Stromal cell of bone marrow (primary cell): ENCODE measurements at places on chromosomes 5 and 9.
A peak's percentile ranks its signal among the peaks of the same experiment; 100 is the strongest.

GRCh38 chr9:111978616-111979015 lies 82.0 kb downstream of the UGCG start:
- DNase-seq, result no peak

- no peak for DNase-seq
Observed at GRCh38 chr9:974996-975739, 1.3 kb upstream of the DMRT3 start.

DNA sequence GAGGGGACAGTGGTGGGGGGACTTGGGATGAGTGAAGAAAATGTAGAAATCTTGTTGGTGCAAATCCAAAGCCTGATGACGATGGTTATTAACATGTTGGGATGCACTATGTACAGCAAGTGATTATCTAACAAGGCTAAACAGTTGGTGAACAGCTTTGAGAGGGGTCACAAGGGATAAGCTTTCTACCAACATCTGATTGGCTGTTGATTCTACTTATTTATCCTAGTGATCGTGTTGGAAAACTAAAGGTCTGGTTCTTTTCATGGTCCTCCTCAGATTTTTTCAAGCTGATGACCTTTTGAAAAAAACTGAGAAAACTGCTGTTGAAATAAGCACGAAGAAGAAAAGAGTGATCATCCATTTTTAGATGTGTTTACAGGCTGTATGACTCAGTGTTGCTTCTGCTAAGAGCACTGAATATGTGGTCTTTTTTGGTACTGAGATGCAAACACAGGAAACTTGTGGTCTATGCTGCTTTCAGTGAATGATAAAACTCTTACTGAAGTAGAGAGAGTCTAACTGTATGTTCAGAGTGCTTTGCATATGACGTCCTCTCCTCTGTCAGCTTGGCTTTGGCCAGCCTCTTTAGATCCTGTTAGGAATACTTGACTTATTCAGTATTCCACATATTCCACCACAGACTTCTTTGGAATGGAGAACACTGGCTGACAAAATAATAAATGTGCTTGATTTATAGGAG lies 174.8 kb downstream of the SLF1 start:
- peak; percentile 65 for DNase-seq

DNA sequence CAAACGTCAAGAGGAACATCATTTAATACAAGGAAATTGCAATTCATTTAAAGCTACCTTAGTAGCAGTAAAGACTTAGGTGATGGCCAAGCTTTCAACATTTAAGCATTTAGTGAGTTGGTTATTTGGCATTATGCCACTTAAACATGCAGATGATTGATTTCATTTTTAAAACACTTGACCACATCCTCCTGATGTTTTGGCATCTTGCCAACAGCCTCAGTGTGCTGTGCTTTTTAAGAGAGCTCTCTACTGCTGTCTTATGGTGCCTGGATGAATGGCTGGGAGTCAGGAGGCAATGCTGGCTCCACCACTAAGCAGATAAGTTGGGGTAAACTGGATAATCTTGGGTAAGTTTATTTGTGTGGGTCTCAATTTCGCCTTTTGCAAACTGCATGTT lies 364.5 kb downstream of the MAN2A1 start:
- DNase-seq, result peak; percentile 31

GRCh38 chr9:91131433-91131839 lies 230.3 kb downstream of the AUH start:
- DNase-seq, result peak; percentile 93

GRCh38 chr5:157596487-157596886 lies 20.9 kb upstream of the ADAM19 start:
- DNase-seq, result no peak

DNA sequence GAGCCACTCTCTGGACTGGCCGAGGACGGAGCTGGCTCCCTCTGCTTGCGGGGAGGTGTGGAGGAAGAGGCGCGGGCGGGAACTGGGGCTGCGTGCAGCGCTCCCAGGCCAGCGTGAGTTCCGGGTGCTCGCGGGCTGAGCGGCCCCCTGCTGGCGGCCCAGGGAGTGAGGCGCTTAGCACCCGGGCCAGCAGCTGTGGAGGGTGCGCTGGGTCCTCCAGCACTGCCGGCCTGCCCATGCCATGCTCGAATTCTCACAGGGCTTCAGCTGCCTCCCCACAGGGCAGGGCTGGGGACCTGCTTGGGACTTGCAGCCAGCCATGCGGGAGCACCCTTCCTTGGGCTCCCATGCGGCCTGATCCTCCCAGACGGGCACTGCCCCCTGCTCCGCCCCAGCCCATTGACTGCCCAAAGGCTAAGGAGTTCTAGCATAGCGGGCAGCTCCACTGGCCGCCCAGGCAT lies 416.9 kb downstream of the MRPS30 start:
- DNase-seq, result no peak

DNA sequence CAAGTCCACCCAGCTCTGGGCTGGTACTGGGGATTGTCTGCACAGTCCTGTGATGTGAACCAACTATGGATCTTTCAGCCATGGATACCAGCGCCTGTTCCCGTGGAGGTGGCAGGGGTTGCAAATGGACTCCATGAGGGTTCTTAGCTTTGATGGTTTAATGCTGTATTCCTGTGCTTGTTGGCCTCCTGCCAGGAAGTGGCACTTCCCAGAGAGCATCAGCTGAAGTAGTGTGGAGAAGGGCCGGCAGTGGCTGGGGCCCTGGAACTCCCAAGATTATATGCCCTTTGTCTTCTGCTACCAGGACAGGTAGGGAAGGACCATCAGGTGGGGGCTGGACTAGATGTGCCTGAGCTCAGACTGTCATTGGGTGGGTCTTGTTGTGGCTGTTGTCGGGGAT lies 1104.8 kb upstream of the COX7C start:
- DNase-seq, result no peak

- peak; percentile 62 for DNase-seq
Observed at GRCh38 chr9:114238472-114238871, 83.1 kb downstream of the COL27A1 start.

DNA sequence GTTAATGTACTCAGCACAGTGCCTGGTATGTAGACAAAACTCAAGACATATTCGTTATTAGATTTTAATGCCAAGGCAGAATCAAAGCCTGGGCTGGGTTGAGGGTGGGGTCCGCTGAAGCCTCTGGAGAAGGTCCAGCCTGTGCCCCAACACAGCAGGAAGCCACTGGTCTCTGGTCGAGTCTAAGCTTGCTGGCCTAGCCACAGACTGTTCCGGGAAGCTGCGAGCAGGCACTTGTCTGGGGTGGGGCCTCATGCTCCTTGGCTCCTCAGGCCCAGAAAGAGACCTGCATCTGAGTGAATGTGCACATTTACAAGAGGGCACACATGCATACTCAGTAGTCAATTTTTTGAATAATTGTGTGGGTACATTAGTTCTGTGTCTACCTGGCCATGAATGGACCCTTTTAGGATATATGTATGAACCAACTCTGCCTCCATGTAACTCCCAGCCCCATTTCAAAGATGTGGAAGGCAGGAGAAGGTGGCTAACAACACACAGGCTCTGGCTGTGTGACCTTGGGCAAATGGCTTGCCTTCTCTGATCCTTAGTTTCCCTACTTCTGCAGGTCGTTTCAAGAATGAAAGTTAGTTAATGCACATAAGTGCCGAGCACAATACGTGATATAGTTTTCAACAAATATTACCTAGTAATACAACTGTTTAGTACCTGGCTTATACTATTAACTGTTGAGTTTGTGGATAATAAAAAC lies 18.3 kb downstream of the FAT2 start:
- no peak for DNase-seq

GRCh38 chr9:81564632-81565031 lies 124.7 kb downstream of the TLE1 start:
- DNase-seq, result no peak

DNA sequence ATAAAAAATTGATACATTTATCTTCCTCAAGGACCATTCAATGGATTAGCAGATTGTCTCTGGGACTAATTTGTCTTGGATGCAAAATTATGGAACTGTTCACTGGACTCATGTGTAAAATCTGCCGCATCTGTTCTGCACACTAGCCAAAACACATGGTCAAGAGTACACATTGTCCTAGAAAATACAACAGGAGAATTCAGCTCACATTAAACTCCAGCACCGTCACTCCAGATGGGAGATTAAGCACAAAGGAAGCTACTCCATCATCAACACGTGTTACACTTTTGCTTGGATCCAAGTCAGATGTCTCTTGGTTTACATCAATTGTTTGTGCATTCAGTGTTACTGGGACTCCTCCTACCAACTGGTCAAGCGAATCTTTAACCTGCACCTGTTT lies 28.8 kb downstream of the C5 start:
- no peak for DNase-seq

GRCh38 chr5:83983852-83984251 lies 263.2 kb upstream of the HAPLN1 start:
- DNase-seq, result no peak

- peak; percentile 59 for DNase-seq
Observed at GRCh38 chr5:54217826-54218503, 92.4 kb downstream of the ARL15 start.

DNA sequence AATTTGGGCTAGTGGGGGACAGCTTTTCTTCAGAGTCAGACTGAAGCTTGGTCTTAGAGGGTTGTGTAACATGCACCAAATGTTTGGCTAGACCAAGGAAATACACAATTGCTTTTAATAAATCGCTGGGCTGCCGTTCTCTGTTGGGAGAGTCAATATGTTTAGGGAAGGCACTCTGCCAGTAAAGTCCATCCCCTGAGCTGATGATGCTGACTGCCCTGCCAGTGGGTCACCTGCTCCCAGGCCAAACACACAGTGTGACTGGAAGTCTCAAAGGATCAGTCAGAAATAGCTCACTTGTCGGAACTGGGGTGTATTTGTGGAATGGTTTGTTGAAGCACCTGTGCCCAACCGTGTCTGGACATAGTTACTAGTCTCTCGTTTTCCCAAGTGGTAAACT lies 17.9 kb upstream of the ZNF474 start:
- no peak for DNase-seq

DNA sequence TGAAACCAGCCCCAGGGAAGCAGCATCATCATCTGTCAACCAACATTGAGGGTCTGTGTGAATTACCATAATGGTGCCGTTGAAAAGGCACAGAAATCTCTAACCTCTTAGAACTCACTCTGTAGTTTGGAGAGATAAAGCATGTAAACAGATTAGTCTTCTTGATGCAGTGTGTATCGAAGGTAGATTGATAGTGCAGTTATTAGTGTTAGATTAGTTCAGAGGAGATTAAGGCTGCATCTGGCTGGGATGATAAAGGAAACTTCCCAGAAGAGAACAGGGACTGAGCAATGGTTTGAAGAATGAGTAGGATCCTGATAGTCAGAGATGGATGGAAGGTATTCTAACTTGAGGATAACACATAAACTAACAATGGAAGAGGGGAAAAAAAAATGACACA lies 651.5 kb downstream of the TLE1 start:
- no peak for DNase-seq

DNA sequence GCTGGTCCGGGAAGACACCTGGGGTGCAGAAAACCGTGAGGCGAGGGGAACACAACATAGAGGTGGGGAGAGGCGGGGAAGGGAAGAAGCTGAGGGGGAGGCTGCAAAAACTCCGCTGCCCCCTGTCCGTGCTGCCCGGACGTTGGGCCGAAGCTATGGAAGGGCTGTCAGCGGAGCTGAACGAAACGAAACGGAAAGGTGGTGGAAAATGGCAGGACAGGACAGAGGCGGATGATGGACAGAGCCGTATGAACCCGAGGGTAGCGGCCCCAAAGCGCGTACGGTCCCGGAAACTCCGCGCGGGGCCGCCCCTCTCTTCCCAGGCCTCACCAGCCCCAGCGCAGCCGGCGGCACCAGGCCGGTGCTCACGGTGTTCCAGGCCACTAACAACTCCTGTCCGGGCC lies 272 bp downstream of the ANAPC2 start:
- DNase-seq, result no peak

GRCh38 chr5:107674655-107675054 lies 3.9 kb upstream of the EFNA5 start:
- DNase-seq, result no peak
